Stimulated activated CD8-positive, alpha-beta memory T cell treated with anti-CD3 and anti-CD28 coated beads, Interleukin-15, amount 100 ng/mL, for 4 hours (primary cell): ENCODE measurements at places on chromosomes 16 and 17.

DNA sequence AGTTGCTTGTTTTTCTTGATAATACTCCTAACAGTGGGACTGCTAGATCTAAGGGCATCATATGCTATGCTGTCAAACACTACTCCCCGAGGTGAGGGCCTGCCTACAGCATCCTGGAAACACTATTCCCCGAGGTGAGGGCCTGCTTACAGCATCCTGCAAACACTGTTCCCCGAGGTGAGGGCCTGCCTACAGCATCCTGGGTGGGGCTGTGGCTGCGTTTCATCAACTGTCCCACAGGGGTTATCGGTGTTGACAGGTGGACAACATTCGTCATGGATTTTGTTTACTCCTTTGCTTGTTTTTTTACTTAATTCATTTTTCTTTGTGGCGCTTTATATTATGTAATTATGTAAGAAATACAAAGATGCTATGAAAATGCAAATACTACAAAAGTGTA, 22.5 kb downstream of the NPRL3 start:
- DNase-seq, result no peak

- no peak for DNase-seq
Observed at GRCh38 chr16:86200722-86201121, 301.8 kb downstream of the IRF8 start.

GRCh38 chr16:456891-457483, 31.5 kb downstream of the RAB11FIP3 start:
- no peak for DNase-seq

DNA sequence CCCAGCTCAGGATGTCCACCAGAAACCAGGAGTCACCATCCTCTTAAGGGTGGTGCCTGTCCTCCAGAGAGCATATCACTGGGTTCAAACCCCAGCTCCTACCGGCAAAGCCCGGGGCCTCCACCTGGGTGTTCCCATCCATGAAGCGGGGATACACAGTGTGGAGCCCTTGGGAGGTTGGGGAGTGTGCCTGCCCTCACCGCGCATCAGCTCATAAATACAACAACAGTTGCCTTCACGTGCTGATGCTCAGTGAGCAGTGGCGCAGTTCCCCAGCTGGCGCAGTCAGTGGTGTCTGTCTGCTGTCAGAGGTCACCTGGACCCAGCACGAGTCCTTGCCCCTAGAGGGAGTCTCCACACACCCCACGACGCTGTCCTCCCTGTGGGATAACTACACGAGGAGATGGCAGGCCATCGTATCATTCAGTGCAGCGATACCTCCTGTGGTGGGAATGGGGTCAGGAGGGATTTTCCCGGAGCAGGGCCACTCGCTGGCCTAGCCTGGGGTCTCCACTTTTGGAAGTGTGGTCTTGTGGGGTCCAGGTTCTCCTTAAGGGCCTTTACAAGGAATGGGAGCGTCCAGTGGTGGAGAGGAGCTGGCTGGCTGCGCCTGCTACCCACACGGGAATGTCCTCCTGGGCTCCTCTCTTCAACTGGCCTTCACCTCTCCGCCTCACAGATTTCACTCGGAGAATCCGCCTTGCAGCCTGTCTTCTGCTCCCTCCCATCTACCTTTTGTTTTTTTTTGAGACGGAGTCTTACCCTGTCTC, 2.3 kb upstream of the ELOB start:
- DNase-seq, result no peak

DNA sequence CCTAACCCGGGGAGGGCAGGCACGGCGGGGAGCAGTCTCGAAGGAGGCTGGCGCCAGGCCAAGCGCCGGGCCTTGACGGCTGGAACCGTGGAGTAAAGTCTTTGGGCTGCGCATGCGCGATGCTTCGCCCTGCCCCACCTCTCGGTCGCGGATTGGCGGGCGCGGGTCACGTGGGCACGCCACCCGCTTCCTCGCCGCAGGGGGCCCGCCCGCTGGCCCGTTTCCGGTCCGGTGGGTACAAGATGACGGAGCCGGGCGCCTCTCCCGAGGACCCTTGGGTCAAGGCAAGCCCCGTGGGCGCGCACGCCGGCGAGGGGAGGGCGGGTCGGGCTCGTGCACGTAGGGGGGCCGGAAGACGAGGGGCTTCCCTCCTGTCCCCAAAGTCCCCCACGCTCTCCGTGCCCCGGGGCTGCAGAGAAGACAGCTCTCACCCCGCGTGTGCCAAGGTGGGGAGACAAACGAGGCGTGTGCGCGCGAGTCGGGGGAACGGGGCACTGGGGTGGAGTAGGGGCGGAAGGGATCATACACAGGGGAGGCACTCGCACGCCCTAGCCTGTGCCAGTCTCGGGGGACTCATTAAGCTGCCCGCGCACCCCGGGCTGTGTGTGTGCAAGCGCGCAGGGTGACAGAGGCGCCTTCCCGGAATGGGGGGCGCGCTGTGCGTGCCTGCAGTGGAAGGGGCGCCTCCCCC, at the start of gene MLX:
MLX (plus strand) TSS at position 218 of the 691 bp plus-strand sequence; CDS start at position 243, 25 bp downstream.
- peak; percentile 77 for DNase-seq

DNA sequence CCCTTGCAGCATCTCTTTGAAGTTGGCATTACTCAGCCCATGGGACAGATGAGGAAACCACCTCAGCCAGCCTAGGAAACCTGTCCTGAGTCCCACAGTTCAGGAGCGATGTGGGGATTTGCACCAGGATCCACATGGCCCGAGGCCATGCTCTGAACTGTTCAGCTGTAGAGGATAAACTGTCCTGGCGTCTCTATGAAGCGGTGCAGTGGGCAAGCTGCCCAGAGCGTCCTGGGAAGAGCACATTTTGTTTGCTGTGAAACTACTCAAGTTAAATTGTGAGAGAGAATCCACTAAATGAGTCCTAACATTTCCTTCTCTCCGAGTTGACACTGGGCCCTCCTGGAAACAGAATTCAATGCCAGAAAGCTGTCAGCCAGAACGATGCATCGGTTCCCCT, 276.6 kb upstream of the TNRC6C start:
- DNase-seq, result no peak

- no peak for DNase-seq
Observed at GRCh38 chr16:56977823-56978430, 11.4 kb upstream of the NLRC5 start.
